Coronary artery (tissue), 2 donors: ENCODE measurements at places on chromosomes 6 and 20.

DNA sequence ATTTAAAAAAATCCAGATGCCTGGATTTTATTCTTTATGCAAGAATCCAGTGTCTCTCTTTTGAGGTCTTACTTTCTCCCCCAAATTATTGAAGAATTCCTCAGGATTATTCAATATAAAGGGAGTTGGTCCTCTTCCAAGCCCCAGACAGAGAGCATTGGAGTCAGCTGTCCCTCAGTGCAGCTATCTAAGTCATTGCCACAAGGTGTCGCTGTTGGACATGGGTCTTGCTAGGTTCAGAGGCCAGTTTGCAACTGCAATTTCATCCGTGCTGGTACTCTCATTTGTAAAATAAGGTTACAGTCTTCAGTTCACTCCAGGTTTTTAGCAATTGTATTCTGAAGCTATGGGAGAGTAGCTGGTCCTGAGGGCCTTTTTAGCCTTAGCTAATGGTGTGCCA, 27.8 kb downstream of the CCN2 start:
- DNase-seq: no peak

- no peak for DNase-seq
Measured at GRCh38 chr6:156579564-156579963, 197.6 kb upstream of the ARID1B start.

- peak; percentile 47 for DNase-seq
Measured at GRCh38 chr6:170143401-170144150, 147.3 kb downstream of the DLL1 start.

DNA sequence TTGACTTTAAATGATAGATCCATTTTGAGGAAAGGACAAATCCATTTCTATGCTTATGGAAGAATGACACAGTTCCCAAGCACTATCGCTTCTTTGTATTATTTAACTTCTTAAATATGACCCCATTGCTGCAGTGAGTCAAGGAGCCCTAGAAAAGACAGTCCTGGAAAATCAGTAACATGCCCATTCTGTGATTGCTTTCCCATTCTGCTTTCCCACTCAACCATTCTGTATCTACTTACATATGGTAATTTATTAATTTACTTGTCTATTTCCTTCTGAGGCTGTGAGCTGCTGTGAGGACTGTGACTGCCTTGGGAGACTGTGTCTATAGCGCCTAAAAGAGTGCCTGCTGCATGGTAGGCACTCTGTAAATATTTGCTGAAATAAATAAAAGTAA, 85.4 kb upstream of the TMEM30A start:
- DNase-seq: no peak

- DNase-seq: no peak
Measured at GRCh38 chr6:118617417-118617816, 34.0 kb downstream of the CEP85L start.

- no peak for DNase-seq
Measured at GRCh38 chr20:17782768-17783167, 83.0 kb downstream of the BANF2 start.

GRCh38 chr6:32118782-32119628, 9.0 kb downstream of the ATF6B start:
- no peak for DNase-seq

GRCh38 chr20:7379621-7380220, 560.5 kb downstream of the HAO1 start:
- no peak for DNase-seq

DNA sequence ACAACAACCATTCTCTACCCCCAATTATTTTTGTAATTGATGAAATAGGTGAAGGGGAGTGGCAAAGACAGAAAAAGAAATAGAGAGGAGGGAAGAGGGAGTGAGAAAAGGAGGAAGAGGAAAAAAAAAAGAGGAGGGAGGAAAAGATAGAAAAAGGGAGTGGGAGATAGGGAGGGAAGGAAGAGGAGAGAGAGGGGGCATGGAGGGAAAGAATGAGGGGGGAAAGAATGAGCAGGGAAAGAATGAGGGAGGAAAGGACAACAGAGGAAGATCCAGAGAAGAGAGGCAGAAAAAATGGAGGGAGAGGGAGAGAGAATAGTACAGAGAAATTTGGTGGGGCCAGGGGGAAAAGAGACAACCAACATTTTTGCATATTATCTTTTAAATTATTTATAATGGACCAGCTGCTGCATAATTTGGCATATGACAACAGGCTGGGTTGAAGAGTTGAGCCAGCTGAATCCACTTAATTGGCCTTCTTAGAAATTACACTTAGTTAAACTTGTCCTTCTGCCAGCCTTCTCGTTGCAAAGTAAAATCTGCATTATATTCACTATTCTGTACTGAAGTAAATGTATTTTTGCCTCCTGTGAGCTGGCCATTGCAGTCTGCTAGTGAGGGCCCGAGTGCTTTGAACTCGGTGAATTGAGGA, 101.0 kb downstream of the ARHGAP18 start:
- DNase-seq: no peak

- DNase-seq: peak; percentile 84
Measured at GRCh38 chr6:158220786-158221442, 52.8 kb downstream of the GTF2H5 start.

DNA sequence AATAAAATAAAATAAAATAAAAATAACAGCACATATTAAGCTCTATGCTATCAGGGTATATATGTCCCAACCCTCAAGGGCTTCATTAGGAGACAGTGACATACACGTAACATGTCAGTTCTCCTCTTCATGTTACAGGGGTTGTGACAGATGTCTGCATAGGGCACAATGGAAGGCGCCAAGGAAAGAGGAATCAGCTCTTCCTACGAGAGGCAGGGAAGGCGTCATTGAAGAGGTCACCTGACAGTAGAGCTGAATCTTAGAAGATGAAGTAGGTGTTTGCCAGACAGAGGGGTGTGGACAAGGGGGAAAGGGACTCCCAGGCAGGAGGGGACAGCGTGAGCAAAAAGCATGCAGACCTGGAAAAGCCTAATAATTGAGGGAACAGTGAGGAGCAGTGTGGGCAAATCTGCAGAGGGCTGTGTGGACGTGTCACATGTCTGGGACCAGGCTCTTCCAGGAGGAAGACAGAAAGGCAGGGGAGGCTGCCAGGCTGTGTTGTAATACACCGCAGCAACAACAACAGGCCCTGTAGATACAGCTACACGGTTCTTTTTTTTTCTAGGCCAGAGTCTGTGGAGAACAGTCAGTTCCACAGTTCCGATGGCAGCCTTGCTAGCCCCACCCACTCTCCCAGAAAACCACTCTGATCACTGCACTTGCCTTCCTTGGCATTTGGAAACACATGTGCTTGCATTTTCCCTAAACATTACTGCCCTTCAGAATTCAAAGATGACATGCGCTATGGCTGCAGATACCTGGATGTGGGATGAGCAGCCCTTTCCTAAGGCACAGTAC, 2.5 kb upstream of the FKBP5 start:
- peak; percentile 93 for DNase-seq

DNA sequence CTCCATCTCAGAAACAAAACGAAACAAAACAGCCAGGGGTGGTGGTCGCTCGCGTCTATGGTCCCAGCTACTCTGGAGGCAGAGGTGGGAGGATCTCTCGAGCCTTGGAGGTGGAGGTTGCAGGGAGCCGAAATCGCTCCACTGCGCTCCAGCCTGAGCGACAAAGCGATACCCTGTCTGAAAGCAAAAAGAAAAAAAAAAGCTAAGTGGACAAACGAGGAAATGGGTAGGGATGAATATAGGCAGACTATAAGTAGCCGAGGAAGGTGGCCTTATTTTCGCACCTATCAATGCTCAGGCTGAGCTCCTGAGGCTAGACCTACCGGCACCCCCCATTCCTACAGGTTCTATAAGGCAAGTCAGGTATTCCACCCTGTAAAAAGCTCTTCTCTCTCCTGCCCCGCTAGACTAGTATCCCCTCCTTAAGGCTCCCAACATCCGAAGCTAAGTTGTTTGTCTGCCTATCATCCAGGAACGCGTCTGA, 650 bp upstream of the CASP8AP2 start:
- DNase-seq: no peak
